Esophagus squamous epithelium (tissue), 5 donors: ENCODE measurements at places on chromosomes 6 and 20.

DNA sequence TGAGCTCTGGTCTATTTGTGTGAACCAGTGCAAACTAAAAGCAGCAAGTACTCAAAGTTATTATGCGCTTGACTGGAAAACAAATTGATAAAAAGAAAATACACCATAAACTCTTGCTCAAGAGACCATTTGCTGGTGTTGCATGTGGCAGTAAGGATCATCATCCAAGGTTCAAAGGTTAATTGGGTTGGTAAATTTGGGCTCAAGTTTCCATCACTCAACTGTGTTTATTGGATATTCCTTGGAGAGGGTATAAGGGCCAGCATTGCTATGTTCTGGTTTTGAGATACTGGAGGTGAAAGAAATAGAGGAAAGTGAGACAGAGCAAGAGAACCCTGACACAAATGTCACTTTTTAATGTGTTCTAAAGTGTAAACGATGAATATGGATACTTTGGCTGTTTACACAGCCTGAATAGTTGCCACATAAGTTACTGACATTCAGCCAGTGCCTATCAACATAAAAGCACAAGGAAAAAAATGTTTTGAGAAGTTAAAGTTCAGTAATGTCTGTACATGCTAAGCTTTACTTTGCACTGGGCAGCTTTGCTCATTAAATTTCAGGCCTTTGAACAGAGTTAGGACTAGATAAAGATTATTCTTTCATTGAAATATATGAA, 736.1 kb downstream of the HDGFL1 start:
- no peak for DNase-seq

- no peak for DNase-seq
Observed at GRCh38 chr20:11979306-11979990, 61.8 kb downstream of the BTBD3 start.

DNA sequence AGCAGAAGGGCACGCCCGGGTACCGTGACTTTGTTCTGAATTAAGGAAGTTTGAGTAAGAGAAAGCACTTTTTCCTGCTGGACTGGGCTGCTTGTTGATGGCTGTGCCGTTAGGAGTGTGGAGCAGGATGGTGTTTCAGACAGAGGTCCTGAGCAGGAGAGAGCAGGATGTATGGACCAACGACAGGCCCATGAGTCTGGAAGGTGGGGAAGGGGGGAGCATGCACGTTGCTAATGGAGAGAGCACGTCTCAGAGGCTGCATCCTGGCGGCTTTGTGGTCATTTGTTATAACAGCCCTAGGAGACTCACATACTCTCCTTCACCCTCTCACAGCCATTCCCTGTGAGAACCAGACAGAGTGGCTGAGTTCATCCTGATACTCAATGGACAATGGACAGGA, 56.8 kb downstream of the PHACTR3 start:
- no peak for DNase-seq

- no peak for DNase-seq
Observed at GRCh38 chr20:41551011-41551705, 67.0 kb downstream of the CHD6 start.

DNA sequence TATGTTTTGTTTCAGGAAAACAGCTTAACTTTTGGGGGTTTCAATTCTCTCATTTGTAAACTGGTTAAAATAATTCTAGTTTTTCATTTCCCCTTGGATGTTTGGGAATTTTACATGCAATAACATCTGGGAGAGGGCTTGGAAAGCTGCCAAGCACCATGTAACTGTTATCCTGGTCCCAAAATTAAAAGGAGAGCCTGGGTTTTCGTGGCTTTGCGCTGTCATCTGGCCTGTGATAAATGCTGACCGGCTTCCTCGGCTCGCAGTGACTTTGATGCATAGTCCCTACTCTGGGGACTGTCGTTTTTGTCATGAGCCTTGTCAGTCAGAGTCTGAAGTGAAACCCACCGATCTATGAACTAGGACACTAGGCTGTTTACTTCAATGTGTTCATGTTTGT, 12.2 kb downstream of the SLC35F1 start:
- no peak for DNase-seq

GRCh38 chr6:150962436-150962835, 96.9 kb downstream of the MTHFD1L start:
- no peak for DNase-seq

DNA sequence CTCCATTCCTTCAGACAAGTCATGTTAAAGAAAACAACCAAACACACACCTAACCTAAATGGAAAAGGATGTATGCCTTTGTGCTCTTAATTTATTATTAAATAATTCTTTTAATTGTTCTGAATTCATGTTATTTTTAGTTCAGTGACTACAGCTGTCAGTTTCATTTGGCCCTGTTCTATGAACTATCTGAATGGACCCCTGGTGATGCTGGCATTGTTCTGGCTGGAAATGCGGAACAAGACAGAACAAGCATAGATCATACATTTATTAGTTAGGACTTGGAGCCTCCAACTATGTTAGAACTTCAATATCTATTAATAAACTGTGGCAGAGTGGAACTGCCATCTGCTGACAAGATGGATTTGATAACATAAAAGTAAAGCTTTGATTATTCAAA, 5.7 kb downstream of the MAP3K7 start:
- no peak for DNase-seq

GRCh38 chr6:8905757-8906156, 470.4 kb upstream of the SLC35B3 start:
- no peak for DNase-seq

GRCh38 chr20:62558779-62559178, 83.0 kb upstream of the GATA5 start:
- no peak for DNase-seq

DNA sequence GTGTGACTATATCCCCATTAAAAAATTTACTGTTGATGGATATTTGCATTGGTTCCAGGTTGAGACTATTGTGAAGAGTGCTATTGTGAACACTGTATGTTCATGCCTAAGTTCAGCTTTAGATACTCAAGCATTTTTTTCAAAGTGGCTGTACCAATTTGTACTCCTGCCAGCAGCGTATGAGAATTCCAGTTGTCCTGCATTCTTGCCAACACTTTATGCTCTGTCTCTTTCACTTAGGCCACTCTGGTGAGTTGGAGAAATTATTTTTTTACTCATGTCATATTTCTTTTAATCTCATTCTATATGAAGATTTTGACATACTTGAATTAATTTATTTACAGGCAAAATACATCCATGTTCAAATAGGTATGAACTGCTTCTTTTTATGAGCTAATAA, 76.2 kb downstream of the JAG1 start:
- no peak for DNase-seq

DNA sequence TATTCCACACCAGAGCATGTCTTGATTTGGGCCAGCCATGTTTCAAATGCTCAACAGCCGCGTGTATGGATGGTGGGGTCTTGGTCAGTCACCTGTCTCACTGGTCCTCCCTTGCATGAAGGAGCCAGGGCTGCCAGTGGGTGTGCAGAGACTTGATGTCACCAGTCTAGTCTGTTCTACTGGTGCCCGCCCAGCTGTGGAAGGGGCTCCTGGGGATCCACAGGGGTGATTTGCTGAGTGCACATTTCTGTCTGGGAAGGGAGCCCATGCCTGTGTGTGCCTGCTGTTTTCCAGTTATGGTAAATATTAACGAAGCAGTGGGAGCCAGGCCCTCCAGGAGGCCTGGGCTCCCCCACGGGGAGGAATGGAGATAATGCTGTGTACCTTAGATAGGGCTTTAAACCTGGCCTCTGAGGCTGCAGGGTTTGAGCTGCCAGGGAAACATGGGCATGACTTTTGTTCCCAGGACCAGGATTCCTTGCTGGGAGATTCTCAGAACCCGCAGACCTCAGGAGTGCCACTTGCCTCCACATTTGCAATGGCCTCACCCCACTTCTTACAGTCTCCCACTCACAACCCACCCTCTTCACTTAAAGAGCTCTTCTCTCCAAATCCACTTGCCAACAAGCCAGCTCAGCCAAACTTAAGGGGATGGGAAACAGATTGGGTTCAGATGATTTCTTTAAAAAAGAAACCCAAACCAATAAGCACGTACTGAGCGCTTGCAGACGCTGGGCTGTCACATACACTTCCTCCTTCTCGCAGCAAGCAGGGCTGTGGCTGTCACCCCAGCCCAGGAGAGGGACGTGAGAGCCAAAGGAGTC, 54.1 kb downstream of the VEGFA start:
- no peak for DNase-seq

DNA sequence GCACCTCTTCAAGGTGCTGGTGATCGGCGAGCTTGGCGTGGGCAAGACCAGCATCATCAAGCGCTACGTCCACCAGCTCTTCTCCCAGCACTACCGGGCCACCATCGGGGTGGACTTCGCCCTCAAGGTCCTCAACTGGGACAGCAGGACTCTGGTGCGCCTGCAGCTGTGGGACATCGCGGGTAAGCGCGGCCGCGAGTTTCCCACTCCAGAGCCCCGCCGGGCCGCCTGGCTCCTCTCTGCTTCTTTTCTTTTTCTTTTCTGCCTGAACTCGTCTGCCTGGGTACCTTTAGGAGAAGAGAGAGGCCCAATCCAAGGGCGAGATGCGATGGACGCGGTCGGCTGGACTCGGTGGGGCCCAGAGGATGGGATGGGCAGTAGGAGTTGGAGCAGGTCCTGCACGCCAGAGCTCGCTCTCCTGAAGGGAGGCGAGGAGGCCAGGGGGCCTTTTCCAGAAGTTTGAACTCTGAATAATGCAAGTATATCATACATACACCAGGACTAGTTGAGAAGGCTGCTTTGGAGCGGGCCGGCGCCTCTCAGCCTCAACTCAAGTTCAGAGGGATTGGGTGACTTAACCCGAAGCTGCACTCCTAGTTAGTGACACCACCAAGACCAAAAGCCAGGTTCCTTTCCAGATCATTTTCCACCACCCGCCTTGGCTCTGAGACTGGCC, 445 bp downstream of the RAB32 start:
- no peak for DNase-seq

- no peak for DNase-seq
Observed at GRCh38 chr6:70272071-70272470, 30.8 kb downstream of the COL9A1 start.

GRCh38 chr6:85756982-85757381, 114.3 kb upstream of the SYNCRIP start:
- DNase-seq, result no peak
